ENCODE measurements at places on chromosomes 7 and 10. TPM values are rescaled to one million over a fixed set of nuclear protein-coding genes. Genes with fewer than 3 reads are reported as not detected.

DNA sequence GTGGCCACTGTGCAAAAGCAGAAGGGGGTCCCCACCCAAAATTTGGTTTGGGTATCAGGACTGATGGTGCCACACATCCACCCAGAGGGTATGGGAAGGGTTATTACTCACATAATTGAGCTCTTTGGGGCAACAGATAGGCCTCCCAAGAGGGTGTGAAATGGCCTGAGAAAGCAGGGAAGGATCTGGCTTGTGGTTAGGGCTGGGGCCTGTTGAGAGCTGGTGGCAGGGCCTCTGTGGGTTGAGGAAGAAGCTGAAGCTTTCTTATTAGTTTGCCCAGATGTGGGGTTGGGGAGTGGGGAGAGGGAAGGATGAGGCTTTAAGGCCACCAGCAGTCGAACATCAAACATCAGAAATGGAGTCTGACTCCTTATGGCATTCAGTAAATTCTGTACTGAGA, 18.3 kb upstream of the MKI67 start:
- H3K4me3 ChIP-seq = no peak overlapping the region
- no peaks in the 10 kb centered on the region for H3K27me3 ChIP-seq
- DNase-seq = no peak

- H3K36me3 ChIP-seq = peaks cover 27% of the 10 kb centered on the region
- H3K4me1 ChIP-seq = no peaks in the 10 kb centered on the region
- no peak for DNase-seq
- H3K27me3 ChIP-seq = no peaks in the 10 kb centered on the region
- no peak overlapping the region for H3K27ac ChIP-seq
- no peak overlapping the region for H3K4me3 ChIP-seq
Observed at GRCh38 chr7:99419323-99420021, 10.7 kb downstream of the BUD31 start.

- H3K36me3 ChIP-seq = no peaks in the 10 kb centered on the region
- no peaks in the 10 kb centered on the region for H3K4me1 ChIP-seq
- H3K27me3 ChIP-seq = no peaks in the 10 kb centered on the region
Observed at GRCh38 chr7:42107484-42108240, 129.3 kb downstream of the GLI3 start.

DNA sequence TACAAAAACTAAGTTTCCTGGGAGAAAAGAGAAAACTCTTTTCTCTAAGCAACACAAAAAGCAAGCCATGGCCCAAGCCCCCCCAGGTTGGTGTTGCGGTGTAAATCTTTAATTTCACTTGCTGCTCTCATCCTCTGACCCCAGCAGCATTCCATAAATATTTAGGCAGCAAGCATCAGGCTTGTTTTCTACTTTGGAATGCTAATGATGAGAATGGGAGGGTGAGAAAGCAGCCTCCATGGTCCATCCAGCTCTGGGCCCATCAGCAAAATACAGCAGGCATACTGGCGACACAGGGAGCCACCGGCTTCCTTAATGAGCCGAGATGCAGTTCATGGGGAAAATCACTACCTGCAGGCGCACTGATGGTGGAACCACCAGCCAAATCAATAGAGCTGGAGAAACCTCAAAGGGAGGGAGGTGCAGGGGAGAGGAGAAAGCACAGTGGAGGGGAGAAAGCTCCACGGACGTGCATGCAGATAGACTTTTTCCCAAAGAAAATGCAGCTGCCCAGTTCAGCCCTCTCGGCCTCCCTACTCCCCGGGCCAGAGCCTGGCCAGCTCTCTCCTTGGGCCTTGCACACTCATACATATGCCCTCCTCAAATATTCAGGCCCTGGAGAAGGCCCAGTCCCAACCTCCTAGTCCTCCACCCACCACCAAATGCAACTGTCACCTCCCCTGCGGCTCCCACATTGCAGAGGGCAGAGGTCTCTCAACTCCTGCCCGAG, 131.9 kb downstream of the GRID1 start:
- H3K27me3 ChIP-seq = no peaks in the 10 kb centered on the region
- no peak overlapping the region for H3K27ac ChIP-seq
- no peak for DNase-seq

DNA sequence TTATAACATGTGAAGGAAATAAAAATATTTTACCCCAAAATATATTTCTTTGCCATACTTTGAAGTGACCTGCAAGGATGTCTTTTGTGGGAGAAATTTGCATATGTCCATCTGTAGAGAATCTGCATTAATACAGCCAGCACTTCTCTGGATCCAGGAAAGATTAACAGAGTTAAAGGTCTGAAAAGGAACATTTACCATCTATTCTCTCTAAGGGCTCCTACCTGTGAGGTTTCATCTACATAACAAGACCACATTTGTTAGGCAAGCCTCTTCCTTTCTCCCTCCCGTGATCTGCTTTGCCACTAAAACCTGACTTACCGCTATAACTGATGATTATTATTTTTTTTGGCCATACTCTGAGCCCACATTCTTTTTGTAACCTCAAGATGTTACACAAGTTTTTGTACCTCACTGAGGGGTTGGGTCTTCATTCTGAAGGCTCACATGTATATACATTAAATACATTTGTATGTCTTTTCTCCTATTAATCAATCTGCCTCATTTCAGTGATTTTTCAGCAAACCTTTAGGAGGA, 129.4 kb downstream of the AKR1D1 start:
- no peak overlapping the region for H3K27ac ChIP-seq
- no peaks in the 10 kb centered on the region for H3K4me1 ChIP-seq
- no peak for DNase-seq
- no peaks in the 10 kb centered on the region for H3K27me3 ChIP-seq
- no peaks in the 10 kb centered on the region for H3K36me3 ChIP-seq

GRCh38 chr10:126242397-126243260, 145.6 kb downstream of the ADAM12 start:
- H3K36me3 ChIP-seq = no peaks in the 10 kb centered on the region
- DNase-seq = peak; percentile 6
- H3K4me1 ChIP-seq = no peaks in the 10 kb centered on the region
- no peak overlapping the region for H3K4me3 ChIP-seq

- H3K27ac ChIP-seq = no peak overlapping the region
- no peaks in the 10 kb centered on the region for H3K27me3 ChIP-seq
- H3K4me1 ChIP-seq = no peaks in the 10 kb centered on the region
- DNase-seq = peak; percentile 47
Observed at GRCh38 chr10:33423154-33423529, 88.7 kb upstream of the NRP1 start.

MYL7 gene
- 13.5 TPM for polyA plus RNA-seq

HECW1 gene
- 0.03 TPM for polyA plus RNA-seq

DNA sequence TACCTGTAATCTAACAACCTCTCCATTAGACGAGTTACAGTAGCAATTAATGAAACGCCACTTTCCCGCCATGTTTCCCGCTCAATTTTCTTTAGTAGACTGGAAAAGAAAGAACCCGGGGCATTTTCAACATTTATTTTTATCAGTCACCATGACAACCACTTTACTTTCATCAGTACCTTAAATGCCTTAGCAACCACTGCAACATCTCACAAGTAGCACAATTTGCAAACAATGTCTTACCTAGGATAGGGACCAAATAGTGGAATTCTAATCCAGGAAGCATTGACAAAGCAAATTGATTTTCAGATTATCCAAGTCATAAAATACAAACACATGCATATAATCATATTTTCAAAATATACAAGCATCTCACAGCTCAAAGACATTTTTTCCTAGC, 221.6 kb upstream of the IMMP2L start:
- no peaks in the 10 kb centered on the region for H3K4me1 ChIP-seq
- no peak overlapping the region for H3K4me3 ChIP-seq
- no peaks in the 10 kb centered on the region for H3K36me3 ChIP-seq
- no peak for DNase-seq
- H3K27me3 ChIP-seq = no peaks in the 10 kb centered on the region

KCNMA1 gene
- polyA plus RNA-seq = 8.6 TPM
